ENCODE measurements at places on chromosomes 16 and 17.

- DNase-seq = no peak
Measured at GRCh38 chr17:69460963-69461922, 46.7 kb downstream of the MAP2K6 start.

DNA sequence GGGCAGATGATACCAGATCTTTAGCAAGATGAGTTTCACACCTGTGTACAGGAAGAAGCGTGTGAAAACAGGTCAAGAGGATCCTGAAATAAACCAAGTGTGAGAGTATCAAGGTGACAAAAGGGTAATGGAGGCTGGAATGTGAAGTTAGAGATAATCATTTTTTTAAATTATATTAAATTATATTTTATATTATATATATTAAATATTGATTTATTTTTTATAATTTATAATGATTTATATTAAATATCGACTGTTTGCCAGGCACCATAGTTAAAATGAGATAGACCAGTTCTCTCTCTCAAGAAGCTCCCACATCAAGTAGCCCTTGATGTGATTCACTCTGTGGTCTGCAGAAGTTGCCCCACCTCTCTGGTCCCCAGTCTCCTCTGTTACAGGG, 360.2 kb upstream of the HSBP1 start:
- no peak for DNase-seq

DNA sequence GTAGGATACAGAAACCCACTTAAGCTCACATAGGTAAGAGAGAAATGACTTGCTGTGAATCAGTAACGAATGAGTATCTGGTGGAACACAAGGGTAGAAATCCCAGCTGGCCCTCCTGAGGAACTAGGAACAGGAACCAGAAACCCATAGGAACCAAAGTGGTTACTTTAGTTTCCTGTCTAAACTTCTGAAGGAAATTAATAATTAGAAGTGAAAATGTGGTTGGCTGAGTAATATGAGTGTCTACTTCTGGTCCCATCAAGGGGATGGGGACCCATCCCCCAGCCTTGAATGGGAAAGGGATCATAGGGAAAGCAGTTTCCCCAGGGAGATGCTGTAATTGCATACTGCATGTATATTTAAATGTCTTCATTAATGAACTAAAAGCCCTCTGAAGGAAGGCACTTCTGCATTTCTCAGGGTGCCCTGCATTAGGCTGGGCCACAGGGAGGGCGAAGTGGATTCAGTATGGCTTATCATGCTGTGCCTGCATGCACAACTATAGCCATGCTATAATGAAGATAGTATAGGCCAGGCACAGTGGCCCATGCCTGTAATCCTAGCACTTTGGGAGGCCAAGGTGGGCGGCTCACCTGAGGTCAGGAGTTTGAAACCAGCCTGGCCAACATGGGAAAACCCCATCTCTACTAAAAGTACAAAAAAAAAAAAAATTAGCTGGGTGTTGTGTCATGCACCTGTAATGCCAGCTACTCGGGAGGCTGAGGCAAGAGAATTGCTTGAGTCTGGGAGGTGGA, 45.6 kb downstream of the CYB5B start:
- no peak for DNase-seq

GRCh38 chr16:55273959-55274358, 50.0 kb upstream of the IRX6 start:
- DNase-seq = no peak

GRCh38 chr17:42969001-42969581, 4.8 kb upstream of the AARSD1 start:
- no peak for DNase-seq

GRCh38 chr17:3712811-3713463, 10.8 kb upstream of the HASPIN start:
- DNase-seq = no peak

DNA sequence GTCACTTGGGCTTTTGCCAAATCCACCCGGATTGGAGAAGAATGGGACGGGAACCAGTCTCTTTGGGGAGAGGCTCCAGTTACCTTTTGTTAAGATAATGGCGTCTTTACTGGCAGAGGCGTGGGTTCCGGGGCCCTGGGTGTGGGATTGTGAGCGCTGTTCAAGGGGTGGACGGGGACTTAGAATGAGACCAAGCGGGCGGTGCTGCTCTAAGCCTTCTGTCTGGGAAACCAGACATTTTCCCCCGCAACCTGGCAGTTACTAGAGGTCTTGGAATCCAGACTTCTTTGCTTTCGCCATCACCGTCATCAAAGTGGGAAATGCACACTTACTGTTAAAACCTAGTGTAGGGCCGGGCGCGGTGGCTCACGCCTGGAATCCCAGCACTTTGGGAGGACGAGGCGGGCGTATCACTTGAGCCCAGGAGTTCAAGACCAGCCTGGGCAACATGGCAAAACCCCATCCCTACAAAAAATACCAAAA, 706 bp downstream of the TEN1 start:
- DNase-seq = no peak

GRCh38 chr17:77475016-77475976, 334.5 kb downstream of the SEC14L1 start:
- no peak for DNase-seq
